ENCODE measurements at places on chromosomes 3 and 15. TPM values are rescaled to one million over a fixed set of nuclear protein-coding genes. Genes with fewer than 3 reads are reported as not detected.

DNA sequence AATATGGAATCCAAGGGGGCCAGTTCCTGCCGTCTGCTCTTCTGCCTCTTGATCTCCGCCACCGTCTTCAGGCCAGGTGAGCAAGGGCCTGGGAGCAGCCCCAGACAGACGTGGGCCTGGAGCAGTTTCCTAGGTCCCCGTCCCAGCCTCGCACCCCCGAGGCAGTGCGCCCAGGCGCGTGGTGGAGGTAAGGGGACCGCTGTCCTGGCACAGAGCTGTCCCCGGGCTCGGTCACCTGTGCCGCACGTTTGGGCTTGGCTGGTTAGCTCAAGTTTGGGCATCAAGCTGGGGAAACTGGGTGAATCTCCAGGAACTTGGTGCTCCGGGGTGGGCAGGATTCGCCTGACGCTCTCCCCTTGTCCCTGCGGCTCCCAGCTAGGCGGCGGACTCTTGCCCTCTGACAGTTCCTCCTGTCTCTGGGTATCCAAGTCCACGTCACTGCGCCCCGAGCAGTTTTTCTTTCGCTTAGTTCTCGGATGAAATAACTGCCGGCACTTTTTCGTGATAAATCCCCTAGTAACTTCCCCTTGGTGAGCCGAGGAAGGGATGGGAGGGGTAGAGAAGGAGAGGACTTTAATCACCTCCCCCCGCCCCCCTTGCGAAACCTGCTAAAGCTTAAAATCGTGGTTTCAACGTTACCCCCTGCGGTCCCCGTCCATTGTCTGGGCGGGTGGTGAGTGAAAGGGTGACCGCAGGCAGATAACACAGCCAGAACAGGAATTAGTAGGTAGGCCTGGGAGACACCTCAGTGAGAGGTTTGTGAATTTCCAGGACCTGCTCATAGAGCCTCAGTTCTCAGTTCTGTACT is 901 bp downstream of the ALCAM start:
- DNase-seq = peak; percentile 61

The FNDC3B gene
- 198 TPM for total RNA-seq

DNA sequence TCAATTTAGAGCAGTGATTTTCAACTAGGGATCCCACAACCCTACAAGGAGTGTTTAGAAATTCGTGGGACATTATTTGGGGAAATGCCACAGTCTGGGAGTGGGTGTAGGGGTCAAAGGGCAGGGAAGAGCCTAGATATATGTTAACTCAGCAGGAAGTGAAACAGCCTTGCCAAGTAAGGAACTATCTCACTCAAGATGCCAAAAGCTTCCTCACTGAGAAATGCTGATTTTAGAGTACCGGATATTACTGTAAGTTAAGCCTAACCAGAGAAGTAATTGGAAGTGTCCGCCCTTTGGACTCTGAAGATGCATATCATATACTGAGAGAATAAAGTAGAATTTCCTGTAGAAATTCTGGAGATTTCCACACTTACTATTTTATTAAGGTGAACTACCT is 158.6 kb downstream of the BBX start:
- no peak for DNase-seq

GRCh38 chr3:71850654-71851053 is 65.7 kb upstream of the PROK2 start:
- no peak for DNase-seq

- no peak for DNase-seq
These were observed 149.2 kb upstream of the SLC24A5 start for GRCh38 chr15:47971637-47972036.
